Bronchus fibroblast of lung (primary cell): ENCODE measurements at places on chromosomes 4 and X. TPM values are rescaled to one million over a fixed set of nuclear protein-coding genes. Genes with fewer than 3 reads are reported as not detected.

ARSJ gene
- 29.6 and 32.3 TPM in 2 replicates for total RNA-seq

LRP2BP gene
- under 0.01 and 0.34 TPM in 2 replicates for total RNA-seq

PRDM5 gene
- total RNA-seq = 8.0 and 9.9 TPM in 2 replicates

PAGE5 gene
- not detected in 2 replicates for total RNA-seq

AADAT gene
- total RNA-seq = 7.9 and 8.5 TPM in 2 replicates

GPR50 gene
- total RNA-seq = not detected in 2 replicates

NOX1 gene
- not detected in 2 replicates for total RNA-seq

SLC10A4 gene
- not detected in 2 replicates for total RNA-seq

NALF2 gene
- not detected in 2 replicates for total RNA-seq

CDS1 gene
- total RNA-seq = under 0.01 and 0.34 TPM in 2 replicates

GUCY1A1 gene
- total RNA-seq = 0.67 and 0.89 TPM in 2 replicates

PGK1 gene
- 240 and 248 TPM in 2 replicates for total RNA-seq

PPARGC1A gene
- 0.15 and 0.17 TPM in 2 replicates for total RNA-seq

GATB gene
- total RNA-seq = 22.7 and 24.4 TPM in 2 replicates

STPG2 gene
- not detected in 2 replicates for total RNA-seq

HOPX gene
- total RNA-seq = 33.6 and 33.7 TPM in 2 replicates

FDCSP gene
- 0.67 TPM in 1 of 2 replicates, not detected in the other for total RNA-seq

PPP1R2C gene
- total RNA-seq = not detected in 2 replicates

EFNB1 gene
- 36.7 and 39.3 TPM in 2 replicates for total RNA-seq
